ENCODE measurements at places on chromosomes 12 and 14.

DNA sequence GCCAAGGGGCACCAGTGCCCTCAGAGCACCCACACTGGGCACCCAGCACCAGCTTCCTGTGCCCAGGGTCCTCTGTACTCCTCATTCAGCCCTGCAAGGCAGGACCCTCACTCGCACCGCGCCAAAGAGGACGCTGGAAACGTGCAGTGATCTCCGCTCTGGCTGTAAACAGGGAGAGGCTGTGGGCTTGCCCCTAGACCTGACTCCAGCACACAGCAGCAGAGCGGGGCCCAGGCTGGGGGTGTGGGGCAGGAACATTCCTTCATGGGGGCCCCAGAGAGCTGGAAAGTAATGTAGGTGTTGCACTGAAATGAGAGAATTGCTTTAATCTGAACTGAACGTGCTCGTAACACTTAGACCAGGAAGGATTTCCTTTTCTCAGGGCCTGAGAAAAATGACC lies 5.0 kb upstream of the BRF1 start:
- no peak for DNase-seq

DNA sequence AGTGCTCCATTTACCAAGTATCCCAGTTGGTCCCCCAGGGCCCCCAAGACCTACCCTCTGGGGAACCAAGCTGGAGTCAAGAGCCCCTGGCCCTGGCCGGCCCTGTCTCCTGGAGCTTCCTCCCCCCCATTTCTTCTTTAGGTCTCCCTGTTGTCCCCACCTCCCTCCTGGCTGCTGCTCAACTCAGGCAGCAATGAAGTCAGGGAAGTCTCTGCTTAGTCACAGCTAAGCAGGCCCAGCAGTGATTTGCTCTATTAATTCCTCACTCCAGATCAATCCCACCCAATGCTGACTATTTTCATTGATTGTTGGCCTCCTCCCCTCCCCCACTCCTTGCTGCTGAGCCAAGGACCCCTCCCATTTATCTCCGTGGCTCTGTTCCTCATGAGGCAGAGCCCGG lies 28.3 kb downstream of the VSX2 start:
- no peak for DNase-seq

DNA sequence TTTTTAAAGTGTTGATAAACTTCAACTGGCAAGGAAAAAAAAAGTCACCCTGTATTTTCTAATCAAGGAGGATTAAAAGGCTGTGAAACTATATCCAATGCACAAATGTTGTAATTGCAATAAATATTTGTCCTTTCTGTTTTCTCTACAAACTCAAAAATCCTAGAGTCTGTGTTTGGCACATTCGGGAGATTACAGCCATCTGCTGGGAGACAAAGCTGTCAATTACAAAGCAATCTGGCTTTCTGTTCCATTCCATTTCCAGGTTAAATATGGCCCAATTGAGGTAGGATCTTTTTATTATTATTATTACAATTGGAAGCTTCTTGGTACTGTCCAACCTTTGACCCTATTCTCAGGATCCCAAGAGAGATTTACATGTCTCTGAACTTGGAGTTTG lies 295.9 kb downstream of the DIO2 start:
- no peak for DNase-seq

DNA sequence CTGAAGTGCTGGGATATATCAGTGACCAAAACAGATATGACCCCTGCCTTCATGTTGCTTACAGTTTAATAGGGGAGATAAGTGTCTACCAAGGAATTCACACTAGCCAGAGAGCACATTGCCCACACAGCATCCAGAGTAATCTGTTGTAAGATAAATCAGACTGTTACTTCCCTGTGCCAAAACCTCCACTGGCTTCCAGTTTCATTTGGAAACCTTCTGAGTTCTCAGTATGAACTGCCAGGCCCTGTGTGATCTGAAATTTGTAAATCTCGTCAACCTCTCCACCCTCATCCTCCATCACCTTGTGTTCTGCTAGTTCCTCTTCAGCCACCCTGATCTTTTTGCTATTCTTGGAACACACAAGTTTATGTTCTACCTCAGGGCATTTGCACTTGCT lies 154.7 kb downstream of the ETV6 start:
- no peak for DNase-seq

GRCh38 chr14:98290596-98290995 lies 981.4 kb downstream of the BCL11B start:
- no peak for DNase-seq
